ENCODE measurements at places on chromosomes 2 and 18.

DNA sequence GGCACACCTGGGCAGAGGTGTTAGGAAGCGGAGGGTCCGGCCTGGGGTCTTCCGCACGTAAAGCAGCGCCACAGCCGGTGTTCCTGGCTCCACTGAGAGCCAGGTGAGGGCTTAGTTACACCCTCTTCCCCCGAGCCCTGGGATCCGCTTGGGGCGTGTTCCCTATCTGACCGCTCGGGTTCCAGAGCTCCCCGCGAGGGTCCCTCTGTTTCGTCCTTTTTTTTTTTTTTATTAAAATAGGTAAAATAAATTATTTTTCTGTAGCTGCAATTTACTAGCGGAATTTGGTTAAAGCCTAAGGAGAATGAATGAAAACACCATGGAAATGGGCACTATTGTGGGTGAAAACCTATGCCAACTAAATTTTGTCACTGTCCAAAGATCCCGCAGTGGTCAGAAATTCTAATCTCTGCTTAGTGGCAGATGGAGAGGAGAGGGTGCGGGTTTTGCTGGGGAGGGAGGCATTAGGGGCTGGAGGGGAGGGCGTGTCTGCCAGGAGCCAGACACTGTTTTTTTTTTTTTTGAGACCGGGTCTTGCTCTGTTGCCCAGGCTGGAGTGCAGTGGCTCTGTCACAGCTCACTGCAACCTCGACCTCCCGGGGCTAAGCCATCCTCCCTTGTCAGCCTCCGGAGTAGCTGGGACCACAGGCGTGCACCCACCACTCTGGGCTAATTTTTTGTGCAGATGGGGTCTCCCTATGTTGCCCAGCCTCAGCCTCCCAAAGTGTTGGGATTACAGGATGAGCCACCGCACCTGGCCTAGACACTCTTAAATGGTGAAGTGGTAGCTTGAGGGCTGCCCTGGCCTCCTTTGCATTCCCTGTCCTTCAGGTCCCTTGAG is 834 bp downstream of the PDCL3 start:
- DNase-seq: no peak

GRCh38 chr2:171150694-171151285 is 9.9 kb downstream of the TLK1 start:
- no peak for DNase-seq

GRCh38 chr2:29241341-29241740 is 126.1 kb downstream of the CLIP4 start:
- no peak for DNase-seq

DNA sequence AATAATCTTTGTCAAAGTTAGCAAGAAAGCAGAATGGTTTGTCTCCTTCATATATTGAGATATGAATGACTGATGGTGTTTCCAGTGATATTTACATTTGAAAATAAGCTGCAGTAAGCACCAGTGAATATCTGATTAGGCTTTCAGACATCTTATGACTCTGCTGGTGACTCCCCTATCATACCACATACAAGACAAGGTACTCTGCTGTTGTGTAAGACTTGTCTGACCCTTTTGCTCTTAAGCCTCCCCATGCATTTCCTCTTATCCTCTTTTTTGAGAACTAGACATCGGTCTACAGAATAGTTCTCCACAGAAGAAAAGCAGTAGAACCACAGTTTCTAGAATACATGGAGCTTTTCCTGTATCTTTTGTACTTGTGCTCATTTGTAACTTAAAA is 9.3 kb downstream of the POLI start:
- DNase-seq: no peak

DNA sequence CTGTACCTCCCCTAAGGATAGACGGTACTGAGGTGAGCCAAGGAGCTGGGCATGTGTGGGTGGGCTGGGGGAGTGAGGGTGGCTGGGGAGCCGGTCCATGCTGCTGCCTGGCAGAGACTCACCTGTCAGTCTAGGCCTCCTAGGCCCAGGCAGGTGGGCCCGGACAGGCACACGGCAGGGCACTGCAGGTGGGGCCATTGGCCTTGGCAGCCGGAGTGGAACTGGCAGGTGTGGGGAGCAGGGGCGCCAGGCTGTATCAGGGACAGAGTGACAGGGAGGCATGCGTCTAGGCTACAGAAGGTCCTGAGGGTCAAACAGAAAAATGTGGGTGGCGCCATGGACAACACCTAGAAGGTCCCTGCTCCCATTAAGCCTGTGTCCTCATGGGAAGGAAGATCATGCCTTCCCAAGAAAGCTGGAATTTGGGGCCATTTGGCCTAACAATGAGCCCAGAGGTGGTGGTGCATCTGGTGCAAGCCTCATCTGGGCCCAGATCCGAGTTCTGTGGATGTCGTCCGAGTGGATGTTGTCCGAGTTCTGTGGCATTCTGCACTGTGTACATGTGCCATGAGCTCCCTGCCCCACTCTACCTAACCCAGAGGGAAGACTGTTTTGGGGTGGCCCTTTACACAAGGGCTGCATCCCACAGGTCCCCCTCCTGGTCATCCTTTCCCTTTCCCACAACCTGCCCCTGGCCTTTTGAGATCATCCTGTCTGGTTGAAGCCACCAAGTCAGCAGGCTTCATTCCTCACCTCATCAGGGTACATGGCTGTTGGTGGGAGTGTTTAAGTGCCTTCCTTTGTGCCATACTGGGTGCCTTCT is 249.7 kb downstream of the GLI2 start:
- no peak for DNase-seq

- DNase-seq: no peak
Measured at GRCh38 chr2:184564092-184564491, 34.2 kb upstream of the ZNF804A start.

- DNase-seq: no peak
Measured at GRCh38 chr2:58377181-58377580, 136.1 kb upstream of the FANCL start.

DNA sequence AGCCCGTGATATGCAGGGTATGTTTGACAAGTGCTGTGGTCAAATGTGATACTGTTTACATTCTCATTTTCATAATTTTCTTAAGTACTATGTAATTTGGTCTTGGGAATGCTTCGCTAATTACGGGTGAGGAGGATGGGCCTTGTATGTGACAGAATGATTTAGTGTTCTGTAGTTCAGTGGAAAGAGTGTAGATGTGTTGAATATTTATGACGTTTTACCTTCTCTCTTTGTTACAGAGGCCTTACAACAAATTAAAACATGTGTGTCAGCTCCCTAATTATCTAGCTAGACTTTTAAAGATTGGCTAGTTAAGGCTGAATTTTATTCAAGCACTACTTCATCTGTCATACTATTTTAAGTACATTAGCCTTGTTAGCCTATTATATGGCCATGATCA is 10.6 kb upstream of the CHRNA1 start:
- no peak for DNase-seq

GRCh38 chr2:140275427-140275826 is 1495.2 kb upstream of the NXPH2 start:
- DNase-seq: no peak
